ENCODE measurements at places on chromosomes 1 and 21.

DNA sequence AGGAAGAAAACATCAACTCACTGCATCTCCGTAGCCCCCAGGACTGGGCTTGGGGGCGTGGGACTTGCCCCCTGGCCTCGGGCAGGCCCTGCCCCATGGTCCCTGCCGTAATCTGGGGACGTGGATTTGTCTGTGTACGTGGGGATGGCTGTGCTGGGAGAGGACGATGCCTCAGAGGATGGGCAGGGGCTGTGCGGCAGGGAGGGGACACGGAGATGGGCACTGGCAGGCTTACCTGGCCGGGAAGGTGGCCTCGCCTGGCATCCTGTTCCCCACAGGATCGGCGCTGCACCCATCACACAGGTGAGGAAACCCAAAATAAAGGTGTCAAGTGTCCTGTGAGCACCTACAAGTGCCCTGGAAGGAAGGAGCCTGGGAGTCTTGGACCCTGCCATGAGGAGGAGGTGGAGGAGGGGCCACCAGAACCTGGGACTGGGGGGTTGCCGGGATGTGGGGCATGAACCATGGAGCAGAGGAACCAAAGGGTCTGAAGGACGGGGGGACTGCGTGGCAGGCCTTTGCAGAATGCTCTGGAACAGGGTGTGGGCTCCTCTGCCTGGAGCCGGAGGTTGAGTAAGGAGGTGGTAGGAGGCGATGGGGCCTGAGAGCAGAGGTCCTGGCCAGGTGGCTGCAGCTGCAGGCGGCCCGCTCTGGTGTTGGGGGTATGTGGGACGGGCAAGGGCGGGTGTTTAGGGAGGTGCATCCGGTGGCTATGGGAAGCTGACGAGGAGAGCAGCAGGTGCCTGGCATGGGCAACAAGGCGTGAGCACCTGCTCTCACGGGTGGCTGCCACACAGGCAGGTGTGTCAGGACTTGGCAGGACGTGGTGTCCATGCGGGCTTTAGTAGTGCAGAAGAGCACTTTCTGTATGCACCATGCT is 27.8 kb upstream of the LRRC3 start:
- DNase-seq: no peak

GRCh38 chr1:156816561-156817328 is at the start of gene SH2D2A:
TSS of gene SH2D2A (minus strand) at chr1:156816848. CDS start at chr1:156816708, 140 bp downstream.
- no peak for DNase-seq

DNA sequence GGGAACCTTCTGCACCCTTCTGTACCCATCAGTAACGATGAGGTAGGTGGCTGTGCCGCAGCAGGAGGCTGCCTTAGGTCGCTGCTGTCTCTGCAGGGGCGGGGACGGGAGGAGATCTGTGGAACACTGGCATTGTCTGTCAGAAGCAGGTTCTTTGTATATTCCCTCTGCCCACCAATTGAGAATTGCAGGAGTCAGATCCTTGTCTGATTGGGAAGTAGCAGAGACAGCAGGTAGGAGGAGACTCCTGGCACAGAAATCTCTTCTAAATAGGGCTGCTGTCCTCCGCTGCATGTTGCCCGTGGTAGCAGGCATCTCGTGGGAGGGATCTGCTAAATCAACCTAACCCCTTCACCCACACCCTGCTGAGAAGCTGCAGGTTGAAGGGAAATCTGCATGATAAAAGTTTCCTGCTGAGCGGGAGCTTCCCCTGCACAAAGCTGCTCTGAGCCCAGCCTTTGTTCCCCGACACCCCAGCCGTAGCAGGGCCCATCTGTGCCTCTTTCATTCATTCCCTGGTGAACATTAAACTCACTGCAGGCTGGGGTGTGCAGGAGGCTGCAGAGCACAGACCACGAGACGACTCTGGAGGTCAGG is 15.9 kb downstream of the SARS1 start:
- no peak for DNase-seq

GRCh38 chr1:70737125-70737524 is 310.5 kb downstream of the PTGER3 start:
- no peak for DNase-seq

GRCh38 chr1:182143825-182144645 is 82.5 kb upstream of the ZNF648 start:
- DNase-seq: no peak

DNA sequence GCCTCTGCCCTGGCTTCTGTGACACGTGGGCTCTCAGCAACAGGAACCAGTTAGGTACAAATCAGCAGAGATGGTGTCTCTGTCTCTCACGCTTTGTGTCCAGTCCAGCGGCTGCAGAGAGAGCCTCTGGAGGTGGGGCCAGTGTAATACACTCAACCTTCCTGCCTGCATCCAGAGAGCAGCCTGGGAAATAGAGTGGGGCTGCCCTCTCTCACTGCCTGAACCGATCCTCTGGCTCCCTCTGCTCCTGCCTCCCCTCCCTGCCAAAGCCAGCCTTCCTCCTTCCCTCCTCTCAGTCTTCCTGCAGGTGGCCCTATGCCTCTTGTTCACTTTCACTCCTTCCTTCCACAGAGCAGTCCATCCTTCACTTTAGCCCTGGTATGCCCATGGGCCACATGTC is at the start of gene ZNF648:
Gene ZNF648, minus strand, starts transcription at position 119 of the 400 bp plus-strand sequence. CDS start 3,702 bp downstream, outside the sequence.
- DNase-seq: no peak

GRCh38 chr1:235954306-235955283 is 87.9 kb upstream of the LYST start:
- no peak for DNase-seq

- no peak for DNase-seq
Measured at GRCh38 chr1:8083739-8084484, 57.8 kb upstream of the ERRFI1 start.

DNA sequence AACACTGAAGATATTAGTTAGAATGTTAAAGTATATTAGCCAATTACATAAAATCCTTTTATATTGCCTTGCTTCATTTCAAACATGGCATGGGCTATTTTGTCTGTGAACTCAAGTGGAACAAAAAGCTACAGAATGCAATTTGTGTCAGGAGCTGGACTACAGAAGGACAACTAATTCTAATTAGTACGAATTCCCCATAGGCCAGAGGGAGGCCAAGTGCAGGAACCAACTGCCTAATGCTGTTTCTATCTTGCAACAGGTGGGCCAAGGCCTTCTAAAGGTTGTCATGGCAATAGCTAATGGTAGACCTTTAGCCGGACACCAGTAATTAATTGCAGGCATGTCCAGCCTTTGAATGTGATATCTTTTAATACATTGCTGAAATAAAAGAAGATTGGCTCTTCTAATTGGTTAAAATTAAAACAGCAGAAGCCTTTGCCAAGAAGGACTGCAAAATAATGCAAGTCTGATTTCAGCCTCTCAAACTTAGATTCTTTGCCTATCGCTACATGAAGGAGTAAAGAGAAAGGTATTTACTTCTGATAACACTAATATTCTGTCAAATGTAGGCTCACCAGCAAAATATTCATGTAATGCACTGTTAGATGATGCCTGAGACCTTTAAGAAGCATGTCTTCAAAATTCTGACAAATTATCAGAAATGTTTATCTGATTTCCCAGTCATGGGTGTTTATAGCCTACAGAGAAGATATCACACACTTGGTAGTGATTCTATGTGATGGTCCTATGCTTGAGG is 232.1 kb downstream of the LMO4 start:
- no peak for DNase-seq

DNA sequence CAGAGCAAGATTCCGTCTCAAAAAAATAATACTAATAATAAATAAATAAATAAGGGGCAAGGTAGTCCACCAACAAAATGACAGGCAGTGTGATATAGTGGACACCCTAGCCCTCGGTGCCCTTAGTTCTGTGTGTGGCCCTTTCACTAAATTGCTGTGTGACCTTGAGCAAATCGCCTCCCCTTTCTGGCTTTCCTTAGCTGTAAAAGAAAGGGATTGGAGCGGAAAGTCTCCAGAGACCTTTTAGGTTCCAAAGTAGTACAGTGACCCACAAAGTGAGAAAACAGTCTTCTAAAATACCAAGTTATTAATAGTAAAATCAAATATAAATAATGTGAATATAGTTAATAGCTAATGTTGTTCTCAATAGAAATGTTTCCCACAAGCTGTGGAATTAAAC is 7.6 kb downstream of the LMNA start:
- DNase-seq: no peak

GRCh38 chr1:30885570-30886522 is 22.7 kb downstream of the SDC3 start:
- DNase-seq: no peak

- DNase-seq: no peak
Measured at GRCh38 chr1:25649505-25650288, 33.1 kb downstream of the MAN1C1 start.

DNA sequence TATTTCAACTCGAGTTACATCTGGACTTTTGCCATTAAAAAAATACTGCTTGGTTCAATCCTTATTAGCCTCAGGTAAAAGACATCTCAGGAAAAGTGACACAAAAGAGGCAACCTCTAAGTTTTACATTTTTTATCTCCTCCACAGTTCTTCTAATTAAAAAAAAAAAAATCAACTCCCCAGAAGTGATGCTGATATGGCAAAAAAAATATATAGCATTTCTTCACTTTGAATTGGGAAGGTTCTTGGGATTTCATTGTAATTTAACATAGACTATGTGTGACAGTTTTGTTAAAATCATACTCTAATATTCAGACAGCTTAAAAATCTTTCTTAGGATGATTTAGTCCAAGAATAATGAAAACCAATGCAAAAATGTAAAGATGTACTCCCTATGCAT is 87.9 kb downstream of the LRRC8C start:
- DNase-seq: no peak

DNA sequence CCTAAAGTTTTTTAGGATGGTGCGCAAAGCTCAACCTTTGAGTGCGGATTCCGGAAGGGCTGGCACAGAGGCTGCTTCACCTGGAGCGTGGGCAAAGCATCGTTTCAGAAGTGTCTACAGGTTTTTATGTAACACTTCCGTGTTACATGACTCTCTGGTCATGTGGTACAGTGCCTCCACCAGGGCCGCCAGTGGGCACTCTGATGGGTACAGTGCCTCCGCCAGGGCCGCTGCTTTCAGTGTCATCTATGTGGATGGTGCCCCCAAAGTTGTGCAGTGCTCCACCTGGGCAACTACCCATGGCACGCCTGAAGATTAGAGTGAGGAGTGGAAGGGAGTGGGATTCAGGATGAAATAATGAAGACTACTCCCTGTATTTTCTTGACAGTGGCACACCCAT is 101.4 kb upstream of the C1orf174 start:
- no peak for DNase-seq

- DNase-seq: no peak
Measured at GRCh38 chr1:89198491-89199072, at the start of gene GBP4. TSS of gene GBP4 (minus strand) at chr1:89198942. CDS start at chr1:89198834, 108 bp downstream.

DNA sequence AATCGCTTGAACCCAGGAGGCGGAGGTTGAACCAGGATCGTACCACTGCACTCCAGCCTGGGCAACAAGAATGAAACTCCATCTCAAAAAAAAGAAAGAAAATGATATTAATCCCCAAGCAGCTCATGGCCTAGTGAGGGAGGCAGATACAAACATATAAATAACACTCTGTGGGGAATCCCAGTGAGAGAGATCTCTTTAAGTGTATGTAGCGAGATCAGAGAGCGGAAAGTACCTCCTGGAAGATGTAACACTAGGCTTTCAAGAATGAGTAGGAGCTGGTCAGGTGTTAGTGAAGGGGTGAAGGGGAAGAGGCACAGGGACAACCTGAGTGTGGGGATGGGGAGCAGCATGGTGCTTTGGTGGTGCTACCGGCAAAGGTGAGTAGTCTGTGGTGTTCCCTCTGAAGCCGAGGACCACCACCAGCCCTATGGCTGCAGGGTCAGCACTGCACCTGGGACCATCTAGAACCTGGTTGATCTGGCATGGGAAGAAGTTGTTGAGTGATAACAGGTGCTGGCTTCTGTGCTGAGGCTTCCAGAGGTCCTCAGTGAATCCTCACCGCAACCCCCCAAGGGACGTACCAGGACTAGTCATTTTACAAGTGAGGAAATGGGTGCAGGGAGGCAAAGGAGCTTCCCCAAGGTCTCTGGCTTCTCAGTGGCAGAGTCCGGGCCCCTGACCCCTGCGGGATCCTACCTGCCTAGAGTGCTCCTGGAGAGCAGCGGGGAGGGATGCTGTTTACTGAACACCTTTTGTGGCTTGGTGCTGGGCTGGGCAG is 367.6 kb upstream of the VAMP3 start:
- DNase-seq: no peak

DNA sequence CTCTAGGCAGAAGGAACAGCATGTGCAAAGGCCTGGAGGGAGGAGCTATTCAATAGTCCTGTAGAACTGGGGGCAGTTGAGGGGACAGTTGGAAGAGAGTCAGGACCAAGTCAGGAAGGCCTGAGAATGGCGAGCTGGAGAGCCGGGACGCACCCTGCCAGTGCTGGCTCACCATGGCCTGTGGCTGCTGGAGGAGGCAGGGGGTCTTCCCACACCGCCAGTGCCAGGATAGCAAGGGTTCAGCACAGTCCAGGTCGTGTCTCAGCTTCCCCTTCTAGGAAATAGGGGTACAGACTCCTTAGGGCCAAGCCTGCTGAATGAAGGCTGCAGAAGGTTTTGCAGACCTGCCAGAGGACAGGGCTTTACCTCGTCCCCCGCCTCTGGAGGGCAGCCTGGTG is 7.3 kb downstream of the PODN start:
- no peak for DNase-seq

DNA sequence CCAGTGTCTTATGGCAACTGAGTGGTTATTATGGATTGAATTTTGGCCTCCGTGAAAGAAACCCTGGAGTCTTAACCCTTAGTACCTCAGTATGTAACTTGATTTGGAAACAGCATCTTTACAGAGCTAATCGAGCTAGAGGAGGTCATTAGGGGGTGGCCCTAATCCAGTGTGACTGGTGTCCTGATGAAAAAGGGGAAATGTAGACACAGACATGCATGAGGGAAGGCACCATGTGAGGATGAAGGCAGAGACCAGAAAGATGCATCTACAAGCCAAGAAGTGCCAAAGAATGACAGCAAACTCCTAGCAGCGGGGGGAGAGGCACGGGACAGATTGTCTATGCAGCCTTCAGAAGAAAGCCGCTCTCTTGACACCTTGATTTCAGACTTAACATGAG is 14.7 kb downstream of the DOP1B start:
- no peak for DNase-seq

DNA sequence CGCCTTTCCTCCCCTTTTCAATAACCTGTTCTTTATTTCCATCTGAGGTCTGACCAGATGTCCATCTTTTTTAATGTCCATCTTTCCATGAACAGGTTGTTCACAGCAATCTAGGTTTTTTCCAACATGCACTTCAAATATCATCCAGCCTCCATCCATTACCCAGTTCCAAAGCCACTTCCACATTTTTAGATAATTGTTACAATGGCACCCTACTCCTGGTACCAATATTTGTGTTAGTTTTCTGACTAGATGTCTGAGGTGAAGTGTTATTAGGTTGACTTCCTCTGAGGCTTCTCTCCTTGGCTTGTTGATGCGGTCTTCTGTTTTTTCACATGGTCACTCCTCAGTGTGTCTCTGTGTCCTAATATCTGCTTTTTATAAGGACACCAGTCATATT is 89.4 kb downstream of the OBSCN start:
- DNase-seq: no peak

DNA sequence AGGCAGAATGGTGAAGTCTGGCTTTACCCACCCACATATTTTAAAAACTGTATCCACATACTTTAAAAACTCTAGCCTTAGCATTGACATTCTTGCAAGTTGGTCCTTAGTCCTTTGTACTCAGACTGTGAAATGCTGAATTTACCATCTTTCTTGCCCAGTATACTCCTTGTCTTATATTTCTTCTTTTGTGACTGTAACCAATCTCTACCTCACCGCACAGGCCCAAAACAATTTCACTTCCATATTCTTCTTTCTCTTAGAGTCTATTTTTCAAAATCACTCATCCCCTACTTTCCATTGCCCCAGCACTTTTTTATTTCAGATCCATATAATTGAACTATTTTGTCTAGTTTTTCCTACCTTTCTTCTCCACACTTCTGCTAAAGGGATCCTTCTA is 892.4 kb upstream of the B3GALT2 start:
- DNase-seq: no peak

- no peak for DNase-seq
Measured at GRCh38 chr1:183025782-183026774, 2.9 kb downstream of the LAMC1 start.

Measured in NCI-H1048 (cell line).